ENCODE measurements at places on chromosomes 1 and 21.

- DNase-seq: no peak
Observed at GRCh38 chr1:34364376-34364775, 187.7 kb downstream of the C1orf94 start.

DNA sequence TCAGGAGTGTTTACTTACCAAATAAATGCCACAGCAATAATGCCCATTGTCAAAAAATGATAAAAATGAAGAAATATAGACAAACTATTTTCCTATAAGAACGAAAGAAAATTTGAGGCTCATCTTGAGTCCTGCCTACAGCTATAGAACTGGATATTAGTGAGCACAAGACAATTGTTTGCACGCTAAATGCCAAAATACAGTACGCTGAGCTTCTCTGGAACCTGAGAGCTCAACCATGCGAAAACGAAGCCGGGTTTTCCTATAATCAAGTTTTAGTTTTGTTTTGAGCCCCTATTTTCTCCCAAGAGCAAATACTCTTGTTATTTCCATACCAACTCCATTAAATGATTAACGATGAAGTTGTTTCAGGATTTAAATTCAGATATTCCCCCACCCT is 42.0 kb upstream of the CCSAP start:
- DNase-seq: no peak

- DNase-seq: no peak
Observed at GRCh38 chr21:31143036-31143435, 104.8 kb upstream of the KRTAP19-8 start.

DNA sequence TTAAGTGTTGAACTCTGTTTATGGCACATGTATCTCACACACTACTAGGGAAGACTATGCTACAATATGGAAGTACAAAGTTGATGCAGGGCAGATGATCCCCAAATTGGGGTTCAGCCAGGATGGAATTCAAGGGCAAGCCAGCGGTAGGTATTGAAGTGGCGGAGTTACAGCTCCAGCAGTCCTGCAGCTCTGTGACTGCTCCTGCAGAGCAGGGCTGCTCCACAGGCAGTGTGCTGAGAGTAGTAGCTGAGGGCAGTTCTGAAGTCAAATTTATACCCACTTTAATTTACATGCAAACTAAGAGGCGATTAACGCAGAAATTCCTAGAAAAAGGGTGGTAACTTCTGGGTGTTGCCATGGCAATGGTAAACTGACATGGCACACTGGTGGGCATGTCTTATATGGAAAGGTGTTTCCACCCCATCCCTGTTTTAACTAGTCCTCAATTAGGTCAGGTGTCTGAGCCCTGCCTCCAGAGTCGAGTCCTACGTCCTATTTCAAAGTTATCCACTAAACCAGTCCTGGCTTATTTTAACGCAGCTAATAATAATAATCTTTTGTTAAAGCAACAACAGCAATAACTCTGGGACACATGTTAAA is 20.6 kb upstream of the CENPF start:
- DNase-seq: no peak

GRCh38 chr1:34612091-34612827 is 142.6 kb upstream of the GJB5 start:
- DNase-seq: no peak

- no peak for DNase-seq
Observed at GRCh38 chr1:110340207-110340468, 961 bp downstream of the RBM15 start.

DNA sequence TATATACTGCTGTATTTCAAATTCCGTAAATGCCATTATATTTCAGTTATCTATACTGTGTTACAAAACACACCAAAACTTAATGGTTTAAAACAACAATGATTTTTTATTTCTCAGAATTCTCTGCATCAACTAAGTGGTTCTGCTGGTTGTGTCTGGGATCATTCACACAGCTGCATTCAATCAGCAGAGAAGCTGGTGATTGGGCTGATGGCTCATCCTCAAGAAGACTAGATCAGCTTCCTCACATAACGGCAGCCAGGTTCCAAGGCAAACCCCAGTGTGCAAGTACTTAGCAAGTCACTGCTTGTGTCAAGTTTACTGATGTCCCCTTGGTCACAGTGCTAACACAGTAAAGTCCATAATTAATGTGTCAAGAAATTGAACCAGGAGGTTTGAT is 86.3 kb upstream of the VANGL1 start:
- no peak for DNase-seq

Data from AML-193 (cell line).